ENCODE measurements at places on chromosomes 16 and 17.
A peak's percentile ranks its signal among the peaks of the same experiment; 100 is the strongest.

DNA sequence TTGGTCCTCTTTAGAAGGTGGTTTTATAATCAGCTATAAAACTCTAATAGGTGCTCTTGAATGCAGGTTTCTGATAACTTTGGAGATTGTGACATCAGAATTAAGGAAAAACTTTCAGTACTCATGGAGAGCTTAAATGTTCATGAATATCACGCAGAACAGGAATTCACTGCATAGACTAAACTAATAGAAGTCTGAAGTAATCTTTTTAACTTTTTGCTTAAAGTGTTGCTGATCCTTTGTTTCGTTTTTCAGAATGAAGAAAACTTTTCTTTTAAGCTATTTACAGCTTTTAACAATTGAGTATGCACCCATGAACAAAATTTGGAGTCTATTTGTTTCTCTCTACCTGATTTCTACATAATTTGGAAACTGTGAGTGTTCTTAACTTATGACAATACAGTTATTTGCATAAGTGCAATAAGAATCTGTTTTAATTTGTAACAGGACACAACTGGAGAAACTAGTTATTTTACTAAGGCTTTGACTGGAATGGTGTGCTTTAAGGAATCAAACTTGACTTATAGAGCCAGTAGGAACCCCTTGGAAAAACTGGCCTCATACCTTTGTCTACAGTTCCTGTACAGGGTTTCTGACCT is 17.0 kb upstream of the TRIM25 start:
- DNase-seq, result no peak

DNA sequence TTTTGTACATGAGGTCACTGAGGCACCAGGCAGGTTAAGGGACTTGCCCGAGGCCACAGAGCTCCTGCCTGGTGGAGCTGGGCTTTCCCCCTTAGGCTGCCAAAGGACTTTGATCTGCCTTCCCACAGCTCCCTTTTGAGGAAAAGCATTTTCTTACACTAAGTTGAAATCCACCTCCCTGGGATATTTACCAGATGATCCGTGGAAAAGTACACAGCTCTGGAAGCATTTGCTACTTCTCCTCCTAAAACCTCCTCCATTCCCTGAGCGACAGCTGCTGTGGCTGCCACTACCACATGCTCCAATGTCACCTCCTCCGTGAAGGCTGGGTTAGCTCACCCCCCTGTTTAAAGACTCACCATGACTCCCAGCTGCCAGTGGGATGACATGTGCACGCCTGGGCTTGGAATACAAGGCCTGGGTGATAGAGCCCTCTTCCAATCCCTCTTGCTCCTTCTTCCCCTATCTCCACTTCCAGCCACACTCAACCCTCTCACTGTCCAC is 1.2 kb upstream of the MPRIP start:
- DNase-seq, result peak; percentile 72

DNA sequence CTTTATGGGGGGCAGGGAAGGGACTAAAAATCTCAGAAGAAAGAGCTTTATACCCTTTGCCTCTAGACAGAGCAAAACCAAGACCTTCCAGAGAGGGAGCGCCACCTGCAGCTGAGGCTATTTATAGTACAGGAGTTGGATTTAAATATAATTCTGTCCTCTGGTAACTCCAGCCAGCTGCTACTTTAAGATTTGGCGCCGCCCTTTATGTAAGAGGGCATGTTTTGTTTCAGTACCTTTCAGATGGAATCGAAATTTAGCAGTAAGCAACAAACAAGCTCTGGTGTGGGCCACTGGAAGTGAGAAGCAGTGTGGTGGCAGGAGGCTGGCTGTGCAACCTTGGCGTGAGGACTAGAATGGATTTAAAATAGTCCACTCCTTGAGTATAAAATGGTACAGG is 5.2 kb upstream of the GUCY2D start:
- no peak for DNase-seq

DNA sequence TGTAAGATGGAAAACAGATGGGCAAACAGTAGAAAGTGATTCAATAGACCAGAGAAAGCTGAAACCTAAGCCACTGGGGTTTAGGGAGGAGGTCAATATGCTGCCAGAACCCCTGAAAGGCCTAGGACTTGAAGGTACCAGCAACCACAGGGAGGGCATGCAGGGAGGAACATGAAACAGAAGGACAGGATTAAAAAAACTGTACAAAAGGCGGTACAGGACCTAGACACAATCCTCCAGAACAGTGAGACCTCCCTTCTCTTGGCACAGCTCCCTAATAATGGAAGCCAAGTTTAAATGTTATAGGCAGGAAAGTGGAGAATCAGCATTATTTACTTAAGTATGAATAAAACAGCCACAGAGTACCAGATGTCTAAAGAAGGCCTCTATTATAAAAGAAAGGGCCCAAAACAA is 105.5 kb downstream of the SPAG9 start:
- no peak for DNase-seq

DNA sequence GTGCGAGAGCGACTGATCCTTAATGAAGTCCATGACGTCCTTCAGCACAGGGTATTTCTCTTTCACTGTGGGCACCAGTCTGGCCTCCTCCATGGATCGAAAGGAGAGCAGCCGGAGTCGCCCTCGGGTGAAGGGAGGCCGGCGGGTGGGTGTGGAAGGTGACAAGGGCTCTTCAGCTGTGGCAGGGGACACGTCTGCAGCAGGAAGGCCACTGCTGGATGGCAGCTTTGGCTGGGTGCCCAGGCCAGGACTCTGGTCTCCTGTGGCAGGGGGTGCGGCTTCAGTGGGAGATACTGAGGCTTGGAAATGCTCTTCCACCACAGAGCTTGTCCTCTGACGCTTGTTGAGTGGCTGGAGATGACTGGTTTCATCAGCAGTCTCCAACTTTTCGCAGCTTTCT is 78.5 kb downstream of the ZZEF1 start:
- no peak for DNase-seq

GRCh38 chr16:57301126-57301817 is 16.8 kb upstream of the PLLP start:
- no peak for DNase-seq
